Stimulated activated CD4-positive, alpha-beta T cell treated with anti-CD3 and anti-CD28 coated beads, Interleukin-4, amount 100 ng/mL, for 4 hours (primary cell): ENCODE measurements at places on chromosomes 6 and 20.

- DNase-seq = no peak
Observed at GRCh38 chr6:24658573-24659560, 7.8 kb downstream of the TDP2 start.

DNA sequence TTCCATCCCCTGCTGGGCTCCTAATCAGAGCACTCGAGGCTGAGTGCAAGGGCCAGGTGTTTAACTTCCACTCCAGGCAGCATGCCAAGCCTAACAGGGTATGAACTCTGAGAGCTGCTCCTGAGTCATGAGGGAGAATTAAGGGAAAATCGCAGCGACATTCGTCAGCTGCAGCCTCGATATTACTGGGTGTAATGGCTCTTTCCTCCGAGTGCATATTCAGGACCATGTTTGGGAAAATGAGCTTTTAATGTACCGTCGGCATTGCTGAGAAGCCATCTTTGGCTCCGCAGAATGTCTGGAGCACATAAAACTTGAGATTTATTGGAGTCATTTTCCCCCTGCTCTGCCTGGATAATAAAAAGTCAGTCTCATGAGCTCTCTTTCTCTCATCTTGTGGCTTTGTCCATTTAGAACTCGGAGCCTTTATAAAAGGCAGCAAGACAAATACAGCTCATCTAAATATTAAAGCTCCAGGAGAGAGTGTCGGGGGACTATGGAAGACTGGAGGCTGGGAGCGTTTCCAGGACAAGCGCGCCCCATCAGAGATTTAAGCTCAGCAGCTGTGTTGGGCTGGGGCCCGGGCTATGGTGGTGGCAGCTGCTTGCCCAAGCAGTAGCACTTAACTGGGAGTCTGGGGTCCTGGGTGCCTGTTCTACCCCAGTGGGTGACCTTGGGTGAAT, 103.7 kb downstream of the TOX2 start:
- no peak for DNase-seq

DNA sequence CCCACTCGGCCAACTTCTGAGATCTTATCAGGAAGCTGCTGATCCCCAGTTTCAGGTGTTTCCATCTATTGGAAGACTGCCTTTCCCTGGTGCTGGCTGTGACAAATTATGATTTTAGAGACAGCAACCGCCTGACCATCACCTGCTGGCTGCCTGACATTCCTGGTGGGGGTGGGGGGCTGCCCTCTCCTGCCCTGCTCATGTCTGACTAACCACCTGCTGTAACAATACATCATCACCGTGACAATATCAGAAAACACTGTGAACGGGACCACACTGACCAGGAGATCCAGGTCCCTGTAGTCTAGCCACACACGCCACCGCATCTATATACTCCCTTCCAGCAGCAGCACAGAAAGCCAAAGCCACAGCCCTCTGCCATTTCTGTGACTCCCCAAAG, 537.5 kb downstream of the QKI start:
- no peak for DNase-seq

DNA sequence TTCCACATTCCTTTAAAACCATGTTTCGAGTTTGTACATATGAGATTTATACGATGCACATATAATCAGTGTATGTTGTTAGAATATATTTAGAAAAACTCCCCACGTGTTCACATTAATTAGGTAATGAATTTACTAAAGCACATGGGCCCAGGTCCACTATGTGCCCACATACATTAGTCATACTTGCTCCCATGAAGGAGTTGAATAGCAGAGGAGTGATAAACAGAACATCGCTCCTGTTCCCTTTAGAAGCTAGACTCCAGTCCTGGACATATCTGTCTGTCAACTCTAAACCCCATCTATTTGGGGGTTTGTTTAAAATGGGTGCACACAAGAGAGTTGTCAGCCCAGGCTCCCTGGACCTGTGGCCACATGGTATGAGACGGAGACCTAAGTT, 108.1 kb upstream of the TIAM2 start:
- no peak for DNase-seq

DNA sequence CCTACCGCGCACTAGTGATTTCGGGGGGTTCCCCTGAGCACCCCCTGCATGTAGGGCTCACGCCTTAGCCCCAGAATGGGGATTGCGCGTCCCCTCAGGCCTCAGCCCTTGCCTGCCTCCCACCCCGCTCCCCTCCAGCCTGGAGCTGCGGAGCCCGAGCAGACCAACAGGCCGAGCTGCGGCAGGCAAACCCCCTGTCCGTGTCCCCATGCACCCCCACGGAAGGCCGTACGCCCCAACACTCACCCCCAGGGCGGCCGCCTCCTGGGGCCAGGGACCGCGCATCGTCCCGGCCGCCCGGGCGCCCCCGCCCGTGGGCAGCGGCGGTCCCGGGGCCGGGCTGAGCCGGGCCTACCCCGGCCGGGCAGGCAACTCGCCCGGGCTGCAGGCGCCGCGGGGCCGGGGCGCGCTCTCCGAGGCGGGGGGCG, 1.2 kb upstream of the KCNB1 start:
- no peak for DNase-seq

- no peak for DNase-seq
Observed at GRCh38 chr6:83954371-83954770, 79.2 kb upstream of the MRAP2 start.

DNA sequence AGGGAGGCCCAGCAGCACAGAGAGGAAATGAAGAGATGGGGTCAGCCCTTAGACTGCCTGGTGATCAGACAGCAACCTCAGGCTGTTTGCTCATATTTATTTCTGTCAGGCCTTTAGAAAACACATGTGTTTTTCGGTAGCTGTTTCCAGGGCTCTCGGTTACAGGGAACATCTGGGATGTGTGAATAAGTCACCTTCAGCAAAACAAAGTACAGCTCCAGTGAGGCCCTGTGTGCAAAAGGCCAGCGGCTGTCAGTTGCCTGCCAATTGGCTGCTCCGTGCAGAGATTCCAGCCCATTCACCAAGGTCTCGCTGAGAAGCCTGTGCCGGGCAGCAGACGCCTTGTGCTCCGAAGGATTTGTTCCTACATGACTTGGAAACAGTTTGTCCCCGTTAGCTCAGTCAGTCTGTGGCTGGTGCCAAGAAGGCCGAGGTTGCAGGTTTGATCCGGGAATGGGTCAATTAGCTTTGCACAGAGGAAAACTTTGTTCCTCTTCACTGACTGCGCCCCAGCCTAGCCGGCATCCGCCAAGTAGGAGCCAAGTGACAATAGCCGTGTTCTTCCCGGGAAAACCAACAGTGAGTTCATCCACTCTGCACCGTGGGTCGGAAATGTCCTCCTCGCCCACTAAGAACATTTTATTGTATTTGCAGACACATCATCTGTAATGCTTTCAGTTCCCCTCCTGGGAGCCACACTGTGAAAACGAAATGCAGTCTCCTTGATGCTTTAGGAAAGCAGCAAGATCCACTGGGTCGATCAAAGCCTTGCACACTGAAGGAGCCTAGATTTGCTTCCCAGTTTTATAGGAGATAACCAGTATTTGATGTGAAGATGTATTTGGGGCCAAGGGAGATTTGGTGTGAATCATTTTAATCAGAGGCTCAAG, 315.4 kb upstream of the CDYL start:
- DNase-seq = no peak

GRCh38 chr20:49475292-49476015, 7.0 kb downstream of the KCNB1 start:
- no peak for DNase-seq

DNA sequence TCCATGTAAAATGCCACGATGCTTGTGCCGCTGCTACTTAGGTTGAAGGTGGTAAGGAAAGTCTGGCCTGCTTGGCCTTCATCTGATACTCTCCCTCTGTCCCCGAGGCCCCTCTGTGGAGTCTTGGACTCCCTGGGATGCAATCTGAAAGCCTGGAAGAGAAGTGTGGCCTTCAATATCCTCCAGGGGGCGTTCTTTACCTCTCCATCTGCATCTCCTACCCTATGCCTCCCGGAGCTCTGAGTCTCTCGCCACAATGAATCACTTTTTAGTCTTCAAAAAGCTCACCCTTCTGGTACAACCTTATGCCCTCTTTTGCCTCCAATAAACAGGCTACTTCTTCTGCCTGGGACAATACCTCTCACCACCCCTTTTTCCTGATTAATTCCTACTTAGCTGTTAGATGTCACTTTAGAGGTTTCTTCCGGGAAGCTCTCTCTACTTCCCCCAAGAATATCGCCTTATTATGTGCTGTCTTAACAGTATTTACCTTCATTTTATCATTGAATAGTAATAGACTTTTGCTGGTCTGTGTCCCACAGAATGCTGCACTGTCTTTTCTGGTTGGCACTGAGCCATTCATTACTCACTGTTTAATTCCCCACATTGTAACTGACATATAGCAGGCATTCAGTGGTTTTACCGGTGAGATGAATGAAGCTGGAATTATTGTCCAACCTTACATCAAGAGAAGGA, 13.9 kb upstream of the ATG5 start:
- DNase-seq = peak; percentile 40

DNA sequence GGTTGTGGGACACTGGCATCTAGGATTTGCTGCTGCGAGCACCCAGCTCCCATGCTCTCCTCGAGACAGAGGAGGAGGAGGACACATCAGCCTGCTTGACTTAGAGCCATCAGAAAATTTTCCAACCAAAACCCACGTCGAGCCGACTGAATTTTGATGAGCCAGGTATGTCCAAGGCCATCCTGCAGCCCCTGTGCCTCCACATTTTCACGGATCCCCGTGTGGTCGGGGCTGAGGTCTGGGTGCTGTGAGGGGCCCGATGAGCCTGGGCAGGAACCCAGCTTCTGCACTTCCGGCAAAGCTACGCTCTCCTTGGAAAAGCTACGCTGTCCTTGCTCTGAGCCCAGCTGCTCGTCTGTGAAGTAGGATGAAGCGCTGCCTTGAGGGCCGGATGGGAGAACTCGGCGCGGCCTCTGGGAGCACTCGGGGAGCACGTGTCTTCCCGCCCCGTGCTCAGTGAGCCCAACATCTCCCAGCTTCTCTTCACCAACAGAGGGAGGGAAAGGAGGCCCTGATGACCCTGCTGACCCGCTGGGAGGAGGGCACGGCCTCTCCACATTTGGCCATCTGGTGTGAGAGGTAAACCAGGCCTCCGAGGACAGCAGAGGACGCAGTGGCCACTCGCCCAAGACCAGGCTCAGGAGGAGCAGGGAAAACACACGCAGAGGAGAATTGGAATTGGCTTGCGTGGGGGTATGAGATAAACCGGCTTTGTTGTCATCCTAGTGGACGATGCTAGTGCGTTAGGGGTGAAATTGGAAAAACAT, 33.9 kb downstream of the PSMG4 start:
- no peak for DNase-seq
